ENCODE measurements at places on chromosomes 12 and 14. TPM values are rescaled to one million over a fixed set of nuclear protein-coding genes. Genes with fewer than 3 reads are reported as not detected.

SLC5A8 gene
- 28.2 TPM for polyA plus RNA-seq

TOMM20L gene
- 1.1 TPM for polyA plus RNA-seq

NUAK1 gene
- polyA plus RNA-seq, result 10.1 TPM

RAB21 gene
- 74.1 TPM for polyA plus RNA-seq

DNA sequence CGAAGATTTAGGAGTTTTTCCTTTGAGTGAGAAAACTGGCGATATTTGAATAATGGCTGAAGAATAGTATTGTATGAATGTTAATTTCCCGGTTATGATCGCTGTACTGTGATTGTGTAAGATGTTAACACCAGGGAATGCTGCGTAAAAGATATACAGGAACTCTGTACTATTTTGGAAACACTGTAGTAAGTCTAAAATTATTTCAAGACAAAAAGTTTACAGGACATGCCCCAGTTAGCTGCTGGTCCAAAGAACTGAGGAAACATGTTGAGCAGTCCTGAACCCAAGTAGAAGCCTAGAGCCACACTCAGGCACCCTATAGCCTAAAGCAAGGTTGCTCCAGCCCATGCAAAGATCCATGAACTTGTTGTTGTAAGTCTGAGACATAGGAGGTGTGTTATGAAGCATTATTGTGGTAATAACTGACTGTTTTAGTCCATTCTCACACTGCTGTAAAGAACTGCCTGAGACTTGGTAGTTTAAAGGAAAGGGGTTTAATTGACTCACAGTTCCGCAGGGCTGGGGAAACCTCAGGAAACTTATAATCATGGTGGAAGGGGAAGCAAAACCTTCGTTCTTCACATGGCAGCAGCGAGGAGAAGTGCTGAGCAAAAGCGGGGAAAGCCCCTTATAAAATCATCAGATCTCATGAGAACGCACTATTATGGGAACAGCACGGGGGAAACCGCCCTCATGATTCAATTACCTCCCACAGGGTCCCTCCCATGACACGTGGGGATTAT, 99.8 kb upstream of the RESF1 start:
- no peak for DNase-seq

GRCh38 chr12:79859646-79860045, 75.3 kb downstream of the PPP1R12A start:
- no peak for DNase-seq

- no peak for DNase-seq
Measured at GRCh38 chr14:64880221-64881121, 764 bp upstream of the SPTB start.

- no peak for DNase-seq
Measured at GRCh38 chr14:76434220-76434619, 58.3 kb downstream of the ESRRB start.

GRCh38 chr14:34981743-34982420, 910 bp upstream of the SRP54 start:
- peak; percentile 35 for DNase-seq

DNA sequence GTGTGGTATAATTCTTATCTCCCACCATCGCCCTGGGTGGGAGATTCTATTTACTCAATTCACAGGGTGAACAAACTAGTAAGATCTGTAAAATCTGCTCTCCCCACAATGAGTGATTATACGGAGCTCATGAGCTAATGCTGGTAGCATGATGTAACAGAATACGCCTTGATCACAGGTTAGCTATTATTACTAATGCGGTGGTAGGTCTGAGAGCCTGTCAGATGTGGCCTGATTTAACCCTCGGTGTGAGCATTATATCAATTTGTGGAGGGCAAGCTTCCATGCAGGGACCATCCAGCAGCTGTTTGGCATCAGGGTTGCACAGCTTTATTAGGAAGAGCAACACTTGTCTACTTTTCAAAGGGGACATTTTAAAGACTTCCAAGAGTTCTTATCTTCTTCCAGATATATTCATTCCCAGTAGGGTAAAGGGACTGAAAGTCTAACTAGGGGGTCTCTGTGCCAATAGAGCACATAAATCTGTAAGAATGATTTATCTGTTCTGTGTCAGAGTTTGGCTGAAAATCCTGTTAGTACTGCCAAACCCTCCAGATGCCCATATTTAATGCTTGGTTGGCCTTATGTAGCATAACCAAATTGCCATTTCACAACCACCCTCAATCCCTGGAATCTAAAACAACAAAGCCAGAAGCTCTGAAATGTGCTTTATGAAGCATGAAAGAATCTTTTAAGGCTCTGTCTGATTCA, 18.7 kb downstream of the TSHR start:
- no peak for DNase-seq

GRCh38 chr12:90652280-90652679, 302.7 kb downstream of the CCER1 start:
- DNase-seq, result no peak

- DNase-seq, result no peak
Measured at GRCh38 chr14:94088516-94088915, 7.4 kb downstream of the IFI27L1 start.

DNA sequence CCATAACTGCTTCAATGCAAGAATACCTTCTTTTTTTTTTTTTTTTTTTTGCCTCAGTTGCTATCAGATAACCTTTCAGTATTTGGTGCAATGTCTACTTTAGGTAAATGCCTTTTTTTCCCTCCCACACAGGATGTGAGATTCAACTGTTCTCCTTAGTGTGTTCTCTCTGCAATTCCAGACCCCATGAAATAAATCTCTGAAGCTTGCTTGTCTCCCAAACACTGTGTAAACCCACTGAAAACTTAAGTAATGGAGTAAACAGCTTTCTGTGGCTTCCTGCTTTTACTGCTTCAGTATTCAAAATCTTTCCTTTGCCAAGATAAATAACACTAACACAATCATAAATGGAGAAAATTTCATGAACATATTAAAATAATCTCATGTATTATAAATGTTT, 55.8 kb upstream of the CLEC14A start:
- no peak for DNase-seq

GRCh38 chr14:94767321-94767878, 2.5 kb downstream of the GSC start:
- no peak for DNase-seq

DNA sequence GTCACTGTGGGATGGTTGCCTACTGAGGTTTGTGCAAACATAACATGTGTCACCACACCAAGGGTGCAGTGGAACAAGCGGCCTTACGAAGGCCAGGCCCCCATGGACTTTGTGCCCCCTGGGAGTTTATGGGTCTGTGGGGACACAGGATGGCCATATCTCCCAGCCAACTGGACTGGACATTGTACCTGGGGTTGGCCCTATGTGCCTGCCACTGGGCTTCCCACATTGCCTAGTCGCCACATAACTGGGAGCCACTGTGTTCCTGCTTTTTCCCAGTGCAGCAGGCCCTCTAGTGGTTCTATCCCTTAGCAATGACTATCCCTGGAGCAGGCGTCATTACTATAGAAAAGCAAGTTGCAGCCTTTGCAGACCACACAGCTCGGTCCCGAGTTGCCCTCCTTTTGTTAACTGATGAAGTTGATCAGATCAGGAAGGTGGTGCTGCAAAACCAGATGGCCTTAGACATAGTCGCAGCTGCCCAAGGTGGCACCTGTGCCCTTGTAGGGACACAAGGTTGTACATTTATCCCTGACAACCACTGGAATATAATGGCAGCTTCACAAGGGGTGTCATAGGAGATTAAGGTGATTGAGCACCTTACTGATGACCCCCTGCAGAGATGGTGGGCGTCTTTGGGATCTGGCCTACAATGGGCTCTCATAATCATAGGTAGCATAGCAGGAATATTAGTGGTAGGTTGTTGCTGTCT, 15.2 kb upstream of the RNASE12 start:
- no peak for DNase-seq

Data from renal cortex interstitium (tissue), 15 donors.